ENCODE measurements at places on chromosomes 2 and 18.

DNA sequence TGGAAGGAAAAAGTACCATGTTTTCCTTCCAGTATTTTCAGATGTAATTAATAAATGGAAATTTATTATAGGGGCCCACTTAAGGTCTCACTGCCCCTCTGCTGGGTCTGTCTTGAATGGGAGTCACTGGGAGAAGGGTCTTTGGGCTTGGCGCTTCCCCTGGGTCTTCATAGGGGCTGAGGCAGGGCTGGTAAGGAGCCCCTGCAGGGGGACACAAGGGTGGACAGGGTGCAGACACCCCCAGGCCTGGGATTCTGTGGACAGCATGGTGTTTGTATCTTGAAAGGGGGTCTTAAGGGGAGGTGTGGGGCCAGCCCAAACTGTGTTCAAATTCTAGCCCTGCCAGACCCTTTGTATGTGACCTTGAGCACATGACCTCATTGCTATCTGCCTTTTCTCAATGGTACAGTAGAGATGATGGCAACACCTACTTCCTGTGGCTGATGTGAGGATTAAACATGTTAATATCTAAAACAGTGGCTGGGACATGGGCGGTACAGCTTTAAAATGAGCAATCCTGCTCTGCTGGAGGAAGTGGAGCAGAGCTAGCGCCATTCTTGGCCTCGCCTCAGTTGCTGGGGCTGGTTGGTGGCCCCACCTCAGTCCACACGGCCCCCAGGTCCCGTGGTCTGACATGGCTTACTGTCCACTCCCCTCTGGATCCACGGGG lies 71.6 kb downstream of the GNAL start:
- no peak for DNase-seq

DNA sequence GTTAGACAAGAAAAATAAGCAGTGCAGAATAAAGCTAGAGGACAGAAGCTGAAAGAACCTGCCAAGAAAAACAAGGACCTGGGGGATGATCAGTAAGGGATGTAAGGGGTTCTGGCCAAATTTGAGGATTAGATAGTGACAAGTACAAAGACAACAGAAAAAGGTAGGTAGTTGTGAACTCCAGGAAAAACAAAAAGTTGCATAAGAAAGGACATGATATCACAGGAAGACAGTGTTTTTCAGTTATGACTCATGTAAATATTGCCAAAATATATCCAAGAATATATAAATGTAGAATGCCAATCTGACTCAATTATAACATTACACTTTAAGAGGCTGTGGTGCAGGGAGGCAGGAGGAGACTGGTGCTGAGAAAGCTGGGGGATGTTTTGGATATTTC lies 209.8 kb upstream of the SH3BP4 start:
- no peak for DNase-seq

- DNase-seq, result no peak
Observed at GRCh38 chr18:48339692-48340091, 69.5 kb downstream of the ZBTB7C start.

DNA sequence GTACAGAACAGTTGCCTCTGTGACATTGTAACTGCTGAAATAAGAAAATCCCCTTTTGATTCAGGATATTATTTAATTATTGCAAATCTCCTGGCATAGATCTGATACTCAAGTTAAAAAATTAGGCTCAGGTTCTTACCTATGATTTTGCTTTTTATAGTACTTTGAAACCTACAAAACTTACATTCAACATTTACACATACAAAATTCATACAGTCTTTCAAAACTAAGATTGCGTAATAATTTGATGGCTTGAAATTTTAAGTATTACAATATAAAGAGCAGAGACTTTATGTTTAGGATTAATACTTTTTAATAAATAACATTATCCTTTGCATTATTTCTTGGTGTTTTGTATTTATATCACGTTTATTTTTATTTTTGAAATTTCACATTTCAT lies 291.1 kb downstream of the CCDC102B start:
- DNase-seq, result no peak

DNA sequence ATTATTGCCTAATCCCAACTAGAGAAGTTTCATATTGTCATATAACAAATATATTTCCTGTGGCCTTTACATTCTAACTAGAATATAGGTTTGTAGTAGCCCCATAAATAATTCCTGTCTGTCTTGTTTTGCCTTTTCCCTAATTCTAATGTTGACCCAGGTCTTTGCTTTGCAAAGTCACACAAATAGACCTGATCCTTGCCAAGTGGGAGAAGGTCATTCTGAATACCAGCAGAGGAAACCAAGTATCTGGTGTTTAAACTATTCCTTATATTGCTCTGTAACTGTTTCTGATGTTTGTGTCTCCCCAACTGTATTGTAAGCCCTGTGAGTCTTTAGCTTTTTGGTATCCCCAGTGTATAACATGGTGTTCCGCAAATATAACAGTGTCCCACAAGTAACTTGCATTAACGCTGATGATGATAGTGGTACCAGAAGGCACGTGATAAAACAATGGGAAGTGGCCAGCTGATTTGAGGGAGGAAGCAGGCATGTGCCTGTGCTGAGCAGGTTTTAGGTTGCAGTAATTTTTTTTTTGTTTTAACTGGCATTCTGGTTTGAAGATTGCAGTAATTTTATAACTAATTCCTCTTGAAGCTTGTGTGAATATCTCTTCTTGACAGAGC lies 11.1 kb downstream of the HADHB start:
- no peak for DNase-seq

DNA sequence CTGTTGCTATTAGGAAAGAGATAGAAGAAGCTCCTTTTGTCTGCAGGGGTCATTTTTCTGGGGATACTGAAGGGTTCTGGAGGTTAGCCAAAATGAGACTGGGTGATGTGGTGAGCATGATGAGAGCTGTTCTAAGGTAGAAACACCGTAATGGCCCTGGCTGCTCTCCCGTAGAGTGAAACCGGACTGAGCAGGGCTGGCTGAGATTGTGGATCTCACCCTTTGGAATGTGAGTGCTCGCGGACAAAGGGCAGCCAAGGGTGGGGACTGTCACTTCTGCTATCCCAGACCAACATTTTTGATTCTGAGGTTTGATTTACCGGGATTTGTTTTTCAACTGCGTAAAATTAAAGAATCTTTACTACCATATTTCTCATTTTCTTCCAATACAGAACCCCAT lies 36.2 kb downstream of the TNFRSF11A start:
- DNase-seq, result no peak

- DNase-seq, result no peak
Observed at GRCh38 chr2:12731701-12732280, 15.1 kb downstream of the TRIB2 start.

- no peak for DNase-seq
Observed at GRCh38 chr2:12686708-12687283, 29.9 kb upstream of the TRIB2 start.
